ENCODE measurements at places on chromosomes 5 and 9. TPM values are rescaled to one million over a fixed set of nuclear protein-coding genes. Genes with fewer than 3 reads are reported as not detected.

DNA sequence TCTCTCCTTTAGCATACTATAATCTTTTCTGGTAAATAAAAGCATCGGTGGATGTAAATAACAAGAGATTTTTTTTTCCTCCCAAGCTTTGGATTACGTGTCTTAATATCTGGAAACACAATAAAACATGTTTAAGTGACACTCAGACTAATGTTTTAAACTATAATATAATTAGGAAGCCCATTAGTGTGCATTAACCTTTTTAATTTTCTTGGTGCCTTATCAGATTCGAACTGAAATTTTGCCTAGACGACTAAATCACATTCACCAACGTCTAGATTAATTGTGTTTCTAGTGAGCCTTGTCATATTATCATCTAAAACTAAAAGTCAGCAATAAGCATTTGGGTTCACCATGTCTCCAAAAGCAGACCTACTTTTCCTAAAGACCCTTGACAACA is 110.2 kb downstream of the CDH6 start:
- DNase-seq: no peak
- no peak overlapping the region for H3K4me3 ChIP-seq
- no peaks in the 10 kb centered on the region for H3K27me3 ChIP-seq
- no peaks in the 10 kb centered on the region for H3K4me1 ChIP-seq
- H3K36me3 ChIP-seq: no peaks in the 10 kb centered on the region

GRCh38 chr9:90832261-90832660 is 30.6 kb downstream of the SYK start:
- H3K27ac ChIP-seq: no peak overlapping the region
- H3K36me3 ChIP-seq: no peaks in the 10 kb centered on the region
- no peak for DNase-seq
- H3K27me3 ChIP-seq: peaks cover 10% of the 10 kb centered on the region
- H3K4me3 ChIP-seq: no peak overlapping the region

- H3K4me3 ChIP-seq: no peak overlapping the region
- peaks cover 7% of the 10 kb centered on the region for H3K27me3 ChIP-seq
- DNase-seq: no peak
- H3K36me3 ChIP-seq: no peaks in the 10 kb centered on the region
- no peak overlapping the region for H3K27ac ChIP-seq
- H3K4me1 ChIP-seq: peaks cover 12% of the 10 kb centered on the region
Measured at GRCh38 chr9:113805486-113806132, 70.5 kb upstream of the ZNF618 start.

The PPP3R2 gene
- 0.34 TPM for total RNA-seq

The PTGR1 gene
- 46.3 TPM for total RNA-seq

DNA sequence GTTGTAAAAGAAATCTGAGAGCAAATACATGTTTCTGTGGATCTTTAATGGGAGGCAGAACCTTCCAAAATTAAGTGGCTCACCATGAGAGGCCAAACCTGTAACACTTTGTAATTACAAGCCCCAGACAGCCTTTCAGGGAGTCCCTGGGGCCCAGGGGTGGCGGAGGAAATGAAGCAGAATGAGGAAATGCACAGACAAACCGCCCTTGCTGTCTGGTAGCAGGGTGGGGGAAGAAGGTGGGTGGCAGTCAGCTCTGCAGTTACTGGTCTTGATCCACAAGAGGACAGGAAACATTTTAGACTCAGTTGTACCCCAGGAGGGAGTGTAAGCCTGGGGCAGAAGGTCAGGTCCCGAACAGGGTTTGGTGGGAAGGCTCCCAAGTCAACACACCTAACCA is 6.5 kb downstream of the ARL14EPL start:
- peaks cover 3% of the 10 kb centered on the region for H3K4me1 ChIP-seq
- peaks cover 8% of the 10 kb centered on the region for H3K27me3 ChIP-seq

GRCh38 chr5:55919625-55920024 is 68.5 kb downstream of the IL31RA start:
- peaks cover 9% of the 10 kb centered on the region for H3K4me1 ChIP-seq
- H3K36me3 ChIP-seq: no peaks in the 10 kb centered on the region
- DNase-seq: no peak

The SOX30 gene
- not detected for total RNA-seq

DNA sequence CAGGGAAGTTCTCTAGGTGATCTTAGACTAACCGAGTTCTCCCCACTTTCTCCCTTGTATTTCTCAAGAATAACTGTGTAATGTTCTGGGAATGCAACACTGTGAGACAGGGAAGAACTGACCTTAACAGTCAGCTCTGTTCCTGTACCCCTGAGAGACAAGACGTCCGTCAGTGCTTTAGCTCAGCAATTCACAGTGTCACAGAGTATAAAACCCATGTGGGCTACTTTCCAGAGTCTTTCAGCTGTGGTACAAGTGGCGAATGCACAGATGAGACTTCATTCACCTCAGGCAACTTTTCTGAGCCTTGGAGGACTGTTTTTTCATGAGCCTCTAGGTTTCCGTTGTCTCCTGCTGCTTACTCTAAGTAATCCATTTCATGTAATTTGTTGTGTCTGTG is 458.8 kb downstream of the SPATA31D1 start:
- no peak overlapping the region for H3K27ac ChIP-seq
- no peaks in the 10 kb centered on the region for H3K27me3 ChIP-seq
- no peak overlapping the region for H3K4me3 ChIP-seq
- no peak for DNase-seq

The STRBP gene
- total RNA-seq: 67.1 TPM

DNA sequence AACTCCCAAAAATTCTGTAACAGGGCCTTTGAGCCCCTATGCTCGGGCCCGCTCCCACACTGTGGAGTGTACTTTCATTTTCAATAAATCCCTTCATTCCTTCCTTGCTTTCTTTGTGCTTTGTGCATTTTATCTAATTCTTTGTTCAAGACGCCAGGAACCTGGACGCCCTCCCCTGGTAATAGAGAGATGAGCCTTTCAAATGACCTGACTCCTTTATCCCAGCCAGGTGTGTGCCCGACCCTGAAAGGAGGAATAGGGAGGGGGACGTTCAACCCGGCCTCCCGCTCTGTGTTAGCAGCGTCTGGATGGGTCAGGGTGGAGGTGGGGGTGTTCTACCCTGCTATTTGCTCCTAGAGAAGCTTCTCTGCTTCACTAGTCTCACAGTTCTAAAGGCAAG is 53.9 kb downstream of the FXN start:
- no peaks in the 10 kb centered on the region for H3K27me3 ChIP-seq
- peaks cover 26% of the 10 kb centered on the region for H3K4me1 ChIP-seq
- H3K27ac ChIP-seq: peak overlapping the region; percentile 74
- H3K36me3 ChIP-seq: peaks cover 2% of the 10 kb centered on the region
- DNase-seq: no peak

GRCh38 chr9:136050701-136051452 is 44.2 kb downstream of the NACC2 start:
- H3K27me3 ChIP-seq: no peaks in the 10 kb centered on the region
- H3K4me3 ChIP-seq: peak overlapping the region; percentile 70
- H3K36me3 ChIP-seq: no peaks in the 10 kb centered on the region
- peak overlapping the region; percentile 67 for H3K27ac ChIP-seq
- H3K4me1 ChIP-seq: peaks cover 32% of the 10 kb centered on the region

- no peak for DNase-seq
- H3K27me3 ChIP-seq: peaks cover 79% of the 10 kb centered on the region
- no peak overlapping the region for H3K27ac ChIP-seq
- H3K36me3 ChIP-seq: no peaks in the 10 kb centered on the region
- H3K4me1 ChIP-seq: peaks cover 29% of the 10 kb centered on the region
Measured at GRCh38 chr5:100899675-100900074, 3.4 kb downstream of the ST8SIA4 start.

DNA sequence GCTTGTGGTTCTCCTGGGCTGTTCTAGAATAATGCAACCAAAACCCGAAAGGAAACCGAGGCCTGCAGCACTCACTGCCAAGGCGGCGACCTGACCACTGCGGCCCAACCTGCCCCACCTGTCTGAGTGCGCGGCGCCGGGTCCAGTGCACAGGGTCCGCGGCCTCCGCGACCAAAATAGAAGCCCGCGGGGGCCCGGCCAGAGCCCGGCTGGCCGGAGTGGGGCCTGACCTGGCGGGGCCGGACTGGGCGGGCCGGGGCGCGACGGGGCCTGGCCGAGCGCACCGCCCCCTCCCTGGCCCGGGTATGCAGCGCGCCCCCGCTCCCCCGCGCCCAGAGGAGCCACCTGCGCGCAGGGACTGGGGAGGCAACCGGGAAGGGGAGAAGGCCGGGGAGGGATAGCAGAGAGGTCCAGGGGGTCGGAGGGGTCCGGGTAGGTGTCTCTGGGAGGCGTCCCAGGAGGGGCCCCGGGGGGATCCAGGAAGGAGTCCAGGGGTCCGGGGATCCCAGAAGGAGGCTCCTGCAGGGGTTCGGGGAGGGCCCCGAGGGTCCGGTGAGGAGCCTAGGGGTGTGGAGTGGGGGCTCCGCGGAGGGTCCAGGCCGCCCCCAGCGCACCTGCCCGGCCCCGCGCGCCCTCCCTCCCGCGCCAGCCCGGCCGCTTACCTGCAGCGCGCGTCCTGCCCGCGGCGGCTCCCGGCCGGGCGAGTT is 503 bp downstream of the SEMA4D start:
- H3K36me3 ChIP-seq: no peaks in the 10 kb centered on the region
- H3K4me3 ChIP-seq: peak overlapping the region; percentile 71
- H3K4me1 ChIP-seq: peaks cover 27% of the 10 kb centered on the region
- H3K27me3 ChIP-seq: peaks cover 7% of the 10 kb centered on the region
- no peak for DNase-seq

The FYB1 gene
- 1.6 TPM for total RNA-seq

The LHFPL2 gene
- 42.1 TPM for total RNA-seq

The NNT gene
- 68.7 TPM for total RNA-seq

The HRCT1 gene
- total RNA-seq: 1.0 TPM

The CNTLN gene
- total RNA-seq: 12.6 TPM

GRCh38 chr9:136244969-136245218 is 718 bp downstream of the QSOX2 start:
- no peak for DNase-seq
- H3K4me1 ChIP-seq: peaks cover 27% of the 10 kb centered on the region
- H3K4me3 ChIP-seq: peak overlapping the region; percentile 78

GRCh38 chr9:110319781-110320492 is 17.7 kb downstream of the TXNDC8 start:
- no peaks in the 10 kb centered on the region for H3K27me3 ChIP-seq
- DNase-seq: no peak
- peaks cover 7% of the 10 kb centered on the region for H3K4me1 ChIP-seq

DNA sequence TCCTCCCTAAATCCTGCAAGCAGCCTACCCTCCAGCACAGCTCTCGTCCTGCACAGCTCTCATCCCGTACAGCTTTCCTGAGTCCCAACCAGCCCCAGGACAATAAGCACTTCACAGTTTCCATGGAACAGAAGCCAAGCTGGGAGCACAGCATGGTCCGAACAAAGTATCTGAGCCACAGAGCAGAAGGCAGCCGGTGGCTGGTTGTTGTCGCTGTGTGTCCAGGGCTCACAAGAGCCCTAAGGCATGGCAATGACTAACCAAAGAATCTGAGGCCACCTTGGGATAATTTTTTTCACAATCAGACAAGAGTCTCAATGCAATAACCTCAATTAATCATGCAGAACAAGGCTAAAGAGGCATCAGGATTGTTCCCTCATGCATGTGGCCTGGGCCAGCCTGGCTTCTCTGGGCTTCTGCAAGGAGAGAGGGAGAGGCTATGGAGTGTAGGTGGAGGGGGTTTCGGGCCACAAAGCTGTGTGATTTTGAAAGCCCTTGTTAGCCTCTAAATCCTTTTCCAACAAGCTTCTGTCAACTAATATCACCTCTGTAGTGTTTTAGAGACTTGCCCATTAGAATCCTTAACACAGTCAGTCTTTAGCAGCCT is 323.4 kb downstream of the PIK3R1 start:
- no peak overlapping the region for H3K4me3 ChIP-seq
- no peak overlapping the region for H3K27ac ChIP-seq
- peaks cover 26% of the 10 kb centered on the region for H3K4me1 ChIP-seq
- peaks cover 2% of the 10 kb centered on the region for H3K27me3 ChIP-seq

- no peak for DNase-seq
- peak overlapping the region; percentile 85 for H3K27ac ChIP-seq
- H3K27me3 ChIP-seq: no peaks in the 10 kb centered on the region
- H3K4me3 ChIP-seq: no peak overlapping the region
Measured at GRCh38 chr9:14258156-14258555, 55.8 kb downstream of the NFIB start.

DNA sequence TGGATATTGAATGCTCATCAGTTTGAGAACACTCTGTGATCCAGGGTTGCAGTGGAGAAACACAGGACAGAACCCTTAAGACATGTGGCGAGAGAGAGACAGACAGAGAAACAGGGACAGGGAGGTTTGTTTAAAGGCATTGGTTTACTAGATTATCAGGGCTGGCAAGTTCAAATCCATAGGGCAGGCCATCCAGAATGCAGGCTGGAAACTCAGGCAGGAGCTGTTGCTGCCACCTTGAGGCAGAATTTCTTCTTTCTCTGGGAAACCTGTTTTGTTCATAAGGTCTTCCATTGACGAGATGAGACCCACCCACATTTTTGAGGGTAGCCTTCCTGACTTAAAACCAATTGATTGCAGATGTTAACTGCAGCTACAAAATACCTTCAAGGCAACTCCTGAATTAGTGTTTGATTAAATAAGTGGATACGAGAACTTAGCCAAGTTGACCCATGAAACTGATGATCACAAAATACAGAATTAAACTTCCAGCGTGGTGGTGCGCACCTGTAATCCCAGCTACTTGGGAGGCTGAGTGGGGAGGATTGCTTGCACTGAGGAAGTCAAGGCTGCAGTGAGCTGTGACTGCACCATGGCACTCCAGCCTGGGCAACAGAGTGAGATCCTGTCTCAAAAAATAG is 55.9 kb downstream of the NSUN2 start:
- H3K4me1 ChIP-seq: peaks cover 4% of the 10 kb centered on the region
- H3K4me3 ChIP-seq: no peak overlapping the region
- H3K27ac ChIP-seq: no peak overlapping the region
- H3K36me3 ChIP-seq: no peaks in the 10 kb centered on the region
